ENCODE measurements at places on chromosomes 7 and 10.

DNA sequence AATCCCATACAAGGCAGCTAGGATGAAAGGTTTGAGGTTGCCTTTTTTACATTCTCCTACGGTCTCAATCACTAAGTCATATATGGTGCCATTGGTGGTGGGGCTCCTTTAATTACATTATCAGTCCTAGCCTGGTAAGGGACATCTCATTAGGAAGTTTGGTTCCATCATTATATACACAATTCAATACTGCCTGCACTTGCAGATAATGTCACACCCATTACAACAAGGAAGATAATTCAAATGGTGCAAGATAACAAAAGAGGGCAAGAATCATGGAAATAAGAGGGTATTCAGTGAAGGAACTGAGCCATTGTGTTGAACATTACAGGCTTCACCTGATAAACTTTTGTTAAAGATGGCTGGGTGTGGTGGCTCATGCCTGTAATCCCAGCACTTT lies 1.7 kb upstream of the TMEM248 start:
- DNase-seq: no peak

GRCh38 chr10:13511409-13511808 lies 17.4 kb downstream of the BEND7 start:
- DNase-seq: no peak

DNA sequence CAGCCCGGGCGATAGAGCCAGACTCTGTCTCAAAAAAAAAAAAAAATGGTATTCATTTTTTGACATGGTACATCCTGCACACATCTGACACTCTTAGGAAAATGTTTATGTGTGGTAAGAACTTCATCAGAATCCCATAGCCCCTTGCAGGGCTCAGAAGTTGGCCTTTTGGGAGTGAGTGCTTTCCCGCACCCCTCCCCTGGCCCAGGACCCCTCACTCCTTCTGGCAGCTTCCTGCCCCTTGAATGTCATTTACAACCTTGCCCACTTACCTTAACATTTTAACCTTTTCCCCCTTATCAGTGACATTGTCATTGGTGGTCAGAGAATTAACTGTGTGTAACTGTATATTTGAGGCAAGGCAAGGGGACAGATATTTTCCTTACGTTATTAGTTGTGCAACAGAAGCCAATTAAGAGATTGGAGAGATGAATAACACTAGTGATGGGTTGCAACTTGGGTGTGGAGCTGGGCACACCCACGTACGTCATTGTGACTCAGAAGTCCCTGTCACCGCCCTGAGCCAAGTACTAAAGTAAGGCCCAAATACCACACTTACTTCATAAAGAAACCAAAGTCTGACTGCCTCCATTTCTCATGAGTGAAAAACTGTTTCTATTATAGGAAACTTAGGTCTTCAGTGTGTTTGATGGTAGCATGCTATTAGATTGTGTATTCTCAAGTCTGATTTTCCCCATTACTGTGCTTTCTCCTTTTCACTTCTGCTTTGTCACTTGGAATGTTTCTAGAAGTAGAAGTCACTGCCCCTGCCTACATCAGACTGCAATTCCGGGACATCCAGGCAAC lies 31.6 kb downstream of the OGDH start:
- DNase-seq: no peak

DNA sequence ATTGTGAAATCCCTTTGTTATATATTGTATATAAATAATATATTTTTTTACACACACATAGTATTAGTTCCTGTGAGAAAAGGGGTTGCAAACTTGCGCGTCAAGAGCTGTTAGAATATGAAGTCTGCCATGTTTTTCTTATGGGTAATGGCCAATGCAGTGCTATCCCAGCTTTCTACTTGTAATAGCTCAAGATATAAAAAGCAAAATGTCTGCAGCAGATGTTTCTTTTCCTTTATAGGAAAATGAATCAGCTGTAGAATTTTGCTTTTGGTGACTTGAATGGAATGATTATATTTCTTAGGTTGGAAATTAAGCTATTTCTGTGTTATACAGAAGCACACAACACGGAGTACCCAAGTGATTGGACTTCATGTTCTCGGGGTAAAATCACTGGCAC lies 53.3 kb upstream of the TMEM236 start:
- no peak for DNase-seq
